ENCODE measurements at places on chromosomes 13 and 19.

- no peak for DNase-seq
Measured at GRCh38 chr19:31303262-31303815, 45.9 kb downstream of the TSHZ3 start.

- no peak for DNase-seq
Measured at GRCh38 chr13:85174291-85174690, 624.9 kb downstream of the SLITRK6 start.

GRCh38 chr13:48194379-48194754 lies 38.6 kb upstream of the ITM2B start:
- no peak for DNase-seq

DNA sequence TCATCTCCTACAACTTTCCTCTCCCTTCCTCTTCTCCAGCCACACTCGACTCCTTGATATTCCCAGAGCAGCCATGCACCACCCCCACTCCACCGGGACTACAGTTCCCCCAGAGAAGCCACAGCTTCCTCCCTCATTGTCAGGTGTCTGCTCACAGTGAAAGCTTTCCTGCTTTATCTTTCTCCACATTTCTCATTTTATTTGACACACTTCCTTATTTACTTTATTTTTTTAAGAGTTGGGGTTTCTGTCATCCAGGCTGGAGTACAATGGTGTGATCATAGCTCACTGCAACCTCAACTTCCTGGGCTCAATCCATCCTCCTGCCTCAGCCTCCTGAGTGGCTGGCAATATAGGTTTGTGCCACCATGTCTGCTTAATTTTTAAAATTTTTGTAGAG lies 464.6 kb downstream of the MYO16 start:
- no peak for DNase-seq

GRCh38 chr13:27526516-27526915 lies 76.2 kb upstream of the MTIF3 start:
- no peak for DNase-seq

GRCh38 chr19:34220472-34221063 lies 33.8 kb upstream of the GARRE1 start:
- DNase-seq = peak; percentile 37

- no peak for DNase-seq
Measured at GRCh38 chr13:103403814-103404213, 337.6 kb upstream of the SLC10A2 start.

DNA sequence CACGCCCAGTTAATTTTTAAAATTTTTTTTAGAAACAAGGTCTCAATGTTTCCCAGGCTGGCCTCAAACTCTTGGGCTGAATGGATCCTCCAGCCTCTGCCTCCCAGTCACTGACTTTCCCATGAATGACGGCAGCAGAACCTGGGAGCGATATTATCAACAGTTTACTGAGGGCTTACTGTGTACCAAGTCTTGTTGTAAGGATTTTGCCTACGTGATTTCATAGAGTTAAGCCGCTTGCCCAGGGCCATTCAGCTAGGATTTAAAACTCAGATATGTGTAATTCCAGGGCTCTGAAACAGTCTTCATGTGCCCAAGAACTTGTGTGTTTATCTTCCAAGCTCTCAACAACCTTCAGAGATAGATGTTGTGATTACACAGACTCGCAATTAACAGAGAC lies 6.0 kb upstream of the KXD1 start:
- no peak for DNase-seq

DNA sequence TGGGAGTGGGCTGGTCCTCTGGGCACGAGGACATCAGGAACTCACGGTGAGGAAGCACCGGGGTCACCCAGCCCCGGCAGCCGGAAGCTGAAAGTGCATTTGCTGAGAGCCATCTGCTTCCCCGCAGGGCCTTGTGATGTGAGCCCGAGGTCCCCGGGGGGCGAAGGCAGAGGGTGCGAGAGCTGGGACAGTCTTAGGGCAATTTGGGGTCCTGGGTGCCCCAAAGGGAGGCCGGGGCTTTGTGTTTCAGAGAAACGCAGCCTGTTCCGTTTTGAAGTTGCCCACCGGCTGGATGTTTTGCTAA lies 4.8 kb downstream of the F2RL3 start:
- DNase-seq = no peak
